Glomerular endothelial cell (primary cell): ENCODE measurements at places on chromosomes 5 and 9. TPM values are rescaled to one million over a fixed set of nuclear protein-coding genes. Genes with fewer than 3 reads are reported as not detected.

The TXNDC8 gene
- total RNA-seq: not detected in 2 replicates

The RNF224 gene
- not detected in 2 replicates for total RNA-seq

GRCh38 chr5:133688391-133688790 lies 76.0 kb upstream of the FSTL4 start:
- no peak for DNase-seq

The UNC5A gene
- total RNA-seq: 18.5 and 24.0 TPM in 2 replicates

GRCh38 chr5:144004146-144004545 lies 166.3 kb downstream of the YIPF5 start:
- DNase-seq: no peak

GRCh38 chr9:134854541-134854981 lies 26.0 kb upstream of the FCN2 start:
- no peak for DNase-seq

DNA sequence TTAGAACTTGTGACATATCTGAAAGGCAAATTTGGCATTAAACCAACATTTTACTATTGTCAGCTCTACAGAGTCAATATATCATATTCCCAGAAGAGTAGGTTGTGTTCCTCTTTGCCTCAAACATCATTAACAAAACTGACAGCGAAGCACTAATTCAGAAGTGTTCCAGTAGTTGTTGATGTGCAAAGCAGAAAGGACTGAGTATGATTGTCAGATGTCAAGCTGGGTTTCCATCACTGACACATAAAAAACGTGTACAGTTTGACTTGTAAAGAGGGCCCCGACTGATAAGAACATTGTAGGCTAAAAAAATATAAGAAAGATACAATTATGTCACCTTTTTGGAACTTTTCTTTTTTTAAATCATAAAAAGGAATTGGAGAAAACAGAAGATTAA lies 101.5 kb upstream of the ZNF608 start:
- DNase-seq: no peak
